Activated CD4-positive, alpha-beta T cell treated with anti-CD3 and anti-CD28 coated beads for 1 hour (primary cell): ENCODE measurements at places on chromosomes 4 and X.

GRCh38 chr4:8353158-8353669 is 83.7 kb downstream of the HTRA3 start:
- DNase-seq: no peak

GRCh38 chrX:9515489-9515888 is 50.6 kb downstream of the TBL1X start:
- DNase-seq: no peak

- no peak for DNase-seq
Observed at GRCh38 chrX:40022421-40022820, 75.3 kb downstream of the BCOR start.

DNA sequence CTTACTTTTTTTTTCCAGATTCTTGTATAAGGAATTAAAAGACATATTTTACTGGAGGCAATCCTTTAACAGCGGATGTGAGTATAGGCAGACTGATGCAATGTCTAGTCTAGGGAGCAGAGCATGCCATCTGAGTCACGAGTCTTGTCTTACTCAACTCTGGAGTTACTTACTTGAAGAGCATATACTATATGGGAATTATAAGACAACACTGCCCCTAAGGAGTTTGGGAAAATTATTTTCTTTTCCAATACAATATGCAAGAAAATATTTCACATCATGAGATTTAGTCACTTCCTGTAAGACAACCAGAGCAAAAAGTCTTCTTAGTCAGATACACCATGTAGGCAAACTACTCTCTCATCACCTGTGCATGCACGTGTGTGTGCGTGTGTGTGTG is 537.3 kb upstream of the FTHL17 start:
- no peak for DNase-seq

GRCh38 chr4:4852591-4853362 is 6.7 kb upstream of the MSX1 start:
- no peak for DNase-seq

GRCh38 chrX:77299549-77299948 is 147.6 kb upstream of the FGF16 start:
- no peak for DNase-seq

DNA sequence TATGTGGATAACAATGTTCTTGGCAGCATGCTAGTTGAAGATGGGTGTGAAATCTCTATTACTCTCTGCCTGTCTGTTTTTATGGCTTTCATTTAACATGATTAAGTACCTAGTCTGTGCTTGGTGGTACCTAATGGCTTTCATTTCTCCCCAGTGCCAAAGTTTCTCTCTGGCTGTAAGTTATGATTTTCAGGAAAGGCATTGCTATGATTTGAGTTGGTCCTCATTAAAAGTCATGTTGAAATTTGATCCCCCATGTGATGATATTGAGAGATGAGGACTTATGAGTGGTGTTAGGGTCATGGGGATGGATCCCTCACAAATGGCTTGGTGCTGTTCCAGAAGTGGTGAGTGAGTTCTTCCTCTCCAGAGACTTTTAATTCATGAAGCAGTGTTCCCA is 162.4 kb upstream of the IL15 start:
- no peak for DNase-seq

GRCh38 chrX:147069926-147070325 is 255.4 kb upstream of the CXorf51A start:
- DNase-seq: no peak

GRCh38 chrX:151704041-151704663 is 8.9 kb downstream of the PRRG3 start:
- DNase-seq: no peak
